Thoracic aorta (tissue), 2 donors: ENCODE measurements at places on chromosomes 6 and 20. TPM values are rescaled to one million over a fixed set of nuclear protein-coding genes. Genes with fewer than 3 reads are reported as not detected.

DNA sequence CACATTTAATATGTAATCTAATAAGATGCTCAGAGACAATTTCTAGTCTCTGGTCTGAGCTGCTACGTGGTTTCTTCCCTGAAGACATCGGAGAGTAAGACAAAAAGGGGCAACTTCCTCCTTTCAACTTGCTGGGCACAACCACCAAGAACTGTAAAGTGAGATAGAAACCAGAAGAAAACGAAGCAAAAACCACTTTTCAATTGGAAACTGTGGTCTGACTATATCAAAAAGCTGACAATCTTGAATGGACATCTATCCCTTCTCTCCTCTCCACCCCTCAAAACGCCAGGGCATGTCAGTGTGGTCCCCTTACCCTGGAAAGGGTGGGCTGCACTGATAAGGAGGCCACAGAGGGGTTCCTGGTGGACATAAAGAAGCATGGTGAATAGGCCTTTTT, 269.1 kb downstream of the CD83 start:
- DNase-seq: no peak

DNA sequence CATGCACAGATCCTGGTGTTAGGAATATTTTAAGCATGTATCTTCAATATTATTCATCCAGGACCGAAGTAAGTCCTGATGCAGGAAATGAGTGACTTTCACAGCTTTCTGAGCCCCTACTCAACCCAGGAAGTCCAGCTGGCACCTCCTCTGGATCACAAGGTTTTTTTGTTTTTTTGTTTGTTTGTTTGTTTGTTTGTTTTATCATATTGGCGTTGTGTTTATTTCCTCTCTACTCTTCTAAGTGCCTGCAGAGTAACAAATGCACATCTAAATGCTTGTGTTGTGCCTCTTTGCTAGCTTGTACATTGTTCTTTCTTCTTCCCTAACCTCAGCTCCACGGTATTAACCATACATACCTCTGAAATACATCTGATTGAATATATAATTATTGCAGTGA, 594.3 kb upstream of the ADGRB3 start:
- DNase-seq: no peak

- DNase-seq: no peak
Observed at GRCh38 chr6:118537574-118537973, 10.5 kb upstream of the PLN start.

Gene MAP7
- 5.1 TPM for total RNA-seq

DNA sequence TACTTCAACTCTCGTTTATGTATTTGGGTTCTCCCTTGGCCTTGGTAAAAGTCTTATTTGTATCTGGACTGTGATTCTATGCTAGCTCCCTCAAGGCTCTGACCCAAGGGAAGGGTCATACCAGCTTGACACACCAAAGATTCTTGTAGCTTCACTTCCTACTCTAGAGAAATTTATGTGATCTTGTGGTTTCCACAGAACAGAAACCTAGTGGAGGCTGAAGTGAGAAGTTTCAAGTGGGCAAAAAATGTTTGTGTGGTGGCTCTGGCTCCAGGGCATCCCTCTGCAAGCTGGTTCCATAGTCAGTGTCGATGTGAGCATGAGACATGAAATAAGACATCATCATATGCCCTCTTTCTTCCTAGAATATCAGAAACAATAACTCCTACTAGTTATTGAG, 48.1 kb upstream of the TNFRSF21 start:
- DNase-seq: no peak

GRCh38 chr6:111282515-111282914, 195.2 kb downstream of the SLC16A10 start:
- no peak for DNase-seq

DNA sequence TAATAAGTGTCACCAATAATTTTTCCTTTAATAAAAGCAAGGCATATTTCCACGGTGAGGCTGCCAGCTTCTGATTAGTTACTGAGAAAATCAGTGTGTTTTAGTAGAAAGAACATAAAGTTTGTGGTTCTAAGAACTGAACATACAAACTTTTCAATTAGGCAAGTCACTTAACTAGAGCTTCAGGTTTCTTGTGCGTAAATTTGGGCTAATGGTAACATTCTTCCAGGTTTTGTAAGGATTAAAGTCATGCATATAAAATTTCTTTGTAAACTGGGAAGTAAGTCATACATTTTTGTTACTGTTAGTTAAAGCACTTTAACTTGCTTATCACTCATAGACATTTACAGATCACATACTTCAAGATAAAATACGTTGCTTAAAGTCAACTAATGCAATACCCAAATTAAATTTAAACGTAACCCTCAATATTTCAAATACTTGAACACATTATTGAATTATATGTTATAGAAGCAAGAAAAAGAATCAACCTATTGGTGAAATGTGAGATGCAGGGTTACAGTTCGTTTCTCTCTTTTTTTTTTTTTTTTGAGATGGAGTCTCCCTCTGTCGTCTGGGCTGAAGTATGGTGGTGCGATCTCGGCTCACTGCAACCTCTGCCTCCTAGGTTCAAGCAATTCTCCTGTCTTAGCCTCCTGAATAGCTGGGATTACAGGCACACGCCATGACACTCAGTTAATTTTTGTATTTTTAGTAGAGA, 327.3 kb upstream of the NOX3 start:
- no peak for DNase-seq

Gene SSTR4
- not detected for total RNA-seq

Gene HRH3
- not detected for total RNA-seq

Gene C6orf141
- total RNA-seq: 0.54 TPM

GRCh38 chr6:145789443-145789842, 25.2 kb downstream of the FBXO30 start:
- no peak for DNase-seq

- no peak for DNase-seq
Observed at GRCh38 chr6:1608222-1609040, 1.3 kb upstream of the FOXC1 start.

- no peak for DNase-seq
Observed at GRCh38 chr20:31662372-31662854, 24.7 kb downstream of the COX4I2 start.

DNA sequence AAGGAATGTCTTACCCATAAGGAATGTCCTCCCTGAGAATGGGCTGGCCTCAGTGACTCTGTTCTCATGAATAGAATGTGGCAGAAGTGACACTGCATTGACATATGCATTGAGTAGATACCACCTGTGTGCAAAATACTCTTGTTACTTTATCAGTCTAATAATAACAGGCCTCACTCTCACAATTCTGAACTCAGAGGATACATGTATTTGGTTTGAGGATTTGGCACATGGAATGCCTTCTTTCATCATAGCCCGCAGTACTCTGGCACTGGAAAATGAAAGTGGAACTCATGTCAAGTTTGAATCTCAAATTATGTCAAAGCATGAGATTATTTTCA, 52.9 kb upstream of the PLCB4 start:
- no peak for DNase-seq
